ENCODE measurements at places on chromosomes 11 and 22.

- DNase-seq = no peak
Observed at GRCh38 chr11:119560961-119561360, 138.0 kb upstream of the THY1 start.

- no peak for DNase-seq
Observed at GRCh38 chr22:37639771-37640590, 512 bp downstream of the SH3BP1 start.

- DNase-seq = no peak
Observed at GRCh38 chr11:126347751-126348668, 7.5 kb upstream of the ST3GAL4 start.

DNA sequence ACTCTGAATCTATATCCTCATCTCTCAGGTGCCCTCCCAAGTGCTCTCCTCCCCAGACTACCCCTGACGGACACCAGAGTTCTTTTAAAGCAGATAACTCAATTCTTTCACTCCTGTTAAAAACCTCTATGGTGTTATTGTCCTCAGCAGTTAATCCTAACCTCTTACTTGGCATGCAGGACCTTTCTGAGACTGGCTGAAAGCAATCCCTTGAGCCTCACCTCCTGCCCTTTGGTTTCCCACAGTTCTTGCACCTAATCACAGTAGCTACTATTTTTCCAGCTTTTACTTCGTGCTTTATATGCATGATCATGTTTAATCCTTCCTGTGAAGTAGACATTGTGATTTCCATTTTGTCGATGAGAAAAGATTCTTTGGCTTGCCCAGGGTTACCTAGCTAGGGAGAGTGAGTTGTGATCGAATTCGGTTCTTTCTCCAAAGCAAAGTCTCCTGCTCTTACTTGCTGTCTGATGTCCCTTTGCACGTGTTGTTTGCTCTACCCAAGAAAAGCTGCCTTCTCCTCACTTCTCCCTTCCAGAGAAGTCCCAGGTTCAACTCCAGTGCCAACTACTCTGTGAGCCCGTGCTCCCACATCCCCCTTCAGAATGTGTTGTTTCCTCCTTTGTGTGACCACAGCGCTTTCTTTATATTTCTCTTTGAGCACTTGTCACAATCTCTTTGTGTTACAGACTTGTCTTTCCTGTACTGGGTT is 2.1 kb downstream of the UBE2L3 start:
- DNase-seq = no peak

DNA sequence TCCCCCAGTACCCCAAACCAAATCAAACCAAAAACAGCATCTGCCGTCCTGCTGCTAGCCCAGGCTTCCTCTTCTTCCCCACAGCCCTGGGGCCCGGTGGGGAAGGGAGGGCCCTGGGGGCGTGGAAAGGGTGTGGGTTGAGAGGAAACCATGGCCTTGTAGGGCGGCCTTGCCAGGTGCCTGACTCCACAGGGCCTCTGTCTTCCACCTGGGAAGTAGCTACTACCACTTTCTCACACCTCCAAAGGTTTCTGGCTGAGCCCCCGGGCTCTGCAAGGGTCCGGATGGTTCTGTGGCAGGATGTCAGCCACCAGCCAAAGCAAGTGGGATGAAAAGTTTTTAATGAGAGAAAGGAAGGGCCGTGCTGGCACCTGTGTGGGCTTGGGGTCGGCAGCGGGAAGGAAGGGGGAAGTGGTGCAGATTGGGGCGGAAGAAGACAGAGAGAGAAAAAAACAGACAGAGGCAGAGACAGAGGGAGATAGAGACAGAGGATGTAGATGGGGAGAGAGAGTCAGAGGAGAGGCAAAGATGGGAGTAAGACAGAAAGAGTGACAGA is 10.5 kb downstream of the TPST2 start:
- no peak for DNase-seq

DNA sequence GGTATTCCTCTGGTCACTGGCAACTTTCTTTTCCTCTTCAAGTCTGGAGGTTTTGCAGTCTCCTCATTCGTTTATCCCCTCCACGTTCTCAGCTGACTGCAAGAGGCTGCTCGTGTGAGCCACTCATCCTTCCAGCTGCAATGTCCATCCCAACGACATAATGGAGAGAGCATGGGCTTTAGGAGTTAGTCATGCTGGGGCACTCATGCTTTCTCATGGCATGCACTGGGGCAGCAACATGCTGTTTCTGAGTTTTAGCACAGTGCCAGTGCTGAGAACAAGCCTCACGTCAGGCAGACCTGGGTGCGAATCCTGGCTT is 7.1 kb downstream of the DCPS start:
- no peak for DNase-seq

- DNase-seq = no peak
Observed at GRCh38 chr11:73344191-73344607, 32.0 kb upstream of the RELT start.

DNA sequence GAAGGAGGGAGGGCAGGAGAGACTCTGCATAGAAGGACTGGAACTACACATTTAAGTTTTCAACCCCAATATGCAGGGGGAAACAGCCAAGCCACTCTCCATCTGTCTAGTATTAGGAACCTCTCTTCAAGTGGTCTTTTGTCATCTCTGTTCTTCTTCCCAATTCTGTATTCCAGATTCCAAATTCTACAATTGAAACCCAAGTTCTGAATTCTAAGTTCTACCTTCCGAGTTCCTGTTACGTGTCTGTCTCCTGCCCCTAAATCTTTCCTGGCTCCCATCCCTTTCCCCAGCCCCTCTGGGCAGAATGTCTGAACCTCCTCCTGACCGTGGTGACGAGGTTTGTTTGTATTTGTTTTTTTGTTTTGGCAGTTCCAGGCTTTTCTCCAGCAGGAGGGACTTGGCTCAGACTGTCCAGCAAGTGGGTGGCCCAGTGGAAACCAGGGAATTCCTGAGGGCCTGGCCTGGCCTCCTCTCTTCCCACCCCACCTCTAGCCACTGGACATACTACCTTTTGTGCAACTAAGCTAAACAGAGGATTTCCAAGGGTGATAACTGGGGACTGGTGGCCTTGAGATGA is 1.6 kb upstream of the THOC5 start:
- no peak for DNase-seq

GRCh38 chr11:67054346-67054835 is 2.3 kb upstream of the RHOD start:
- DNase-seq = no peak

DNA sequence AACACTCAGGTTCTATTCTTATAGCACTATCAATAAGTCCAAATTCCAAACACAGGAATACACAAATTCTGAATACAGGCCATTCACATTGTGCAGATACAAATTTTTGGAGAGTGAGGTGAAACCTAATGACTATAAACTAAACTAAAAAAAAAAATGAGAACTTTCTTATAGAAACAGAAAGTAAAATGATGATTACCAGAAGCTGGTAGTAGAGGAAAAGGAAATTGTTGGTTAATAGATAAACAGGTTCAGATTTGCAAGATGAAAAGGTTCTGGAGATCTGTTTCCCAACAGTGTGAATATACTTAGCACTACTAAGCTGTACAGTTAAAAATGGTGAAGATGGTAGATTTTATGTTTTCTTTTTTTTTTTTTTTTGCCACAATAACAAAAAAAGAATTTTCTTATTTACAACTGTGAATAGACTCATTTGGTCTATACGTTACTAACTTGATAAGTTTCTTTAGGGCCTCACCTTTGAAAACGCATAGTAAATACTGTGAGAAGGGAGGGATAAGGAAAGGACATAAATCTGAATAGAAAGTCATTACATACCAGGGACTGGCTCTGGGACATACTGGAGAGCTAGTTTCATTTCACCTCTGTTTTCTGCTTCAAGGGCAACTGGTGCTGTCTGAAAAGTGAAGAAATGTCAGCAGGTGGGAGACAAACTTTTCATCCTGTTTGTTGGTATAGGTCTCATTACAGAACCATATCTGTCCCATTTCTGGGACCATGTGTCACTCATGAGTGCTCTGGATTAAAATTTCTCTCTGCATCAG is 14.2 kb upstream of the CCDC89 start:
- no peak for DNase-seq

GRCh38 chr11:69511358-69512055 is 30.0 kb downstream of the LINC01488 start:
- DNase-seq = no peak

- DNase-seq = no peak
Observed at GRCh38 chr11:44787981-44788380, 61.2 kb downstream of the TSPAN18 start.

GRCh38 chr11:62186195-62186594 is 3.8 kb upstream of the SCGB1D1 start:
- no peak for DNase-seq

DNA sequence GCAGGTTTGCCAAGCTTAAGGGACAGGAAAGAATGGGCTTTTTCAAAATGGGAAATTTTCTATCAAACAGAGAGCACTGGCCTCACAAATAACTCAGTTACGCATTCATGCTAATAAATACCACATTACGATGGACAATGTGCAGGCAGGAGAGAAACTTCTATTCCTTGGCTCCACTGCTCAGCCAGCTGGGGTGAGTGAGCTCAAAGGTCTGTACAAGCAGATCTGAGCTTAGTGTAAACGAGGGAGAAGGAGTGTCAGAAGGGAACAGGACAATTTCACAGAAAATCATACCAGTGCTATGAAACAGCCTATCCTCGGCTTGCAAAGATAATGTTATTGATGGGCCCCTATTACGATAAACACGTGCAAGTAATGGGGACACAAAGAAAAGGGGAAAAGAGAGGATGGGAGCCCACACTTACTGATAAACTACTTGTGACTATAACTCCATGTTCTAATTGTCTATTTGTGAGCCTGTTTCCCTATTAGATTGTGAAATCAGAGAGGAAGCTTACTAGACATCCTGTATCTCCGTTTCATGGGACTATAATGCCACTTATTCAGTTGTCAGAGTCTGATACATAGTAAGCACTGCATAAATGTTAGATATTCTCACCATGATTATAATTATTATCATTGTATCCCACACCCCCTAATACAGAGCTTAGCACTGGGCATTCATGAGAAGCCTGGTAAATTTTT is 46.3 kb downstream of the AMOTL1 start:
- DNase-seq = no peak

DNA sequence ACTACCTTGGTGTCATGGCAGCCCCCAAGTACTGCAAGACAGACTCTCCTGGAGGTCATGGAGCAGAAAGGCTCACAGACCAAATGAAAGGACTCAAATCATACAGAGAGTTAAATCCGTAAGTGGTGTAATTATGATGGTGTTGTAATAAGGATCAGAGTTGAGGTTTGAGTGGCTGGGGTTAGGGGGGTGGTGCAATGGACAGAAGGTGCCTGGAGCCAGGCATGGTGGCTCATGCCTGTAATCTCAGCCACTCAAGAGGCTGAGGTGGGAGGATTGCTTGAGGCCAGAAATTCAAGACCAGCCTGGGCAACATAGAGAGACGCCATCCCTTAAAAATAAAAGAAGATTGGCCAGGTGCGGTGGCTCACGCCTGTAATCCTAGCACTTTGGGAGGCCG is 18.7 kb downstream of the ART5 start:
- DNase-seq = no peak

- no peak for DNase-seq
Observed at GRCh38 chr22:30392661-30393321, 4.0 kb upstream of the SEC14L2 start.

DNA sequence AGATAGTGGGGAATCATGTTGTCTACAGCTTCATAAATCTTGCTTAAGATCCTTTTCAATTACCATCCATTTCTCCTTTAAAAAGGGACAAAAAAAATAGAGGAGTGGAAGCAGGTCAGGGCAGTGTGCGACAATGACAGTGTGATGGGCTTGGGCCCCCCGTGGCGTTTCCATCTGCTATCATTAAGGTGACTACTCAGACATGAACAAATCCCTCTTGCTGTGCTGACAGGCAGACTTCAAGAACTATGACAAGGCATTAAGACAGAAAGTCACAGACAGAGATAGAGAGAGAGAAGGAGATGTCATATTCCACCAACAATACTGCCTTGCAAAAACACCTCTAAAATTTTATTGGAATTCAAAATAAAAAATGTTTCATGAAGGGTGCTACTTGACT is 263.2 kb downstream of the DCDC1 start:
- no peak for DNase-seq

- DNase-seq = no peak
Observed at GRCh38 chr11:14044916-14045315, 82.4 kb downstream of the SPON1 start.

GRCh38 chr11:34139346-34139745 is 33.9 kb downstream of the NAT10 start:
- no peak for DNase-seq

DNA sequence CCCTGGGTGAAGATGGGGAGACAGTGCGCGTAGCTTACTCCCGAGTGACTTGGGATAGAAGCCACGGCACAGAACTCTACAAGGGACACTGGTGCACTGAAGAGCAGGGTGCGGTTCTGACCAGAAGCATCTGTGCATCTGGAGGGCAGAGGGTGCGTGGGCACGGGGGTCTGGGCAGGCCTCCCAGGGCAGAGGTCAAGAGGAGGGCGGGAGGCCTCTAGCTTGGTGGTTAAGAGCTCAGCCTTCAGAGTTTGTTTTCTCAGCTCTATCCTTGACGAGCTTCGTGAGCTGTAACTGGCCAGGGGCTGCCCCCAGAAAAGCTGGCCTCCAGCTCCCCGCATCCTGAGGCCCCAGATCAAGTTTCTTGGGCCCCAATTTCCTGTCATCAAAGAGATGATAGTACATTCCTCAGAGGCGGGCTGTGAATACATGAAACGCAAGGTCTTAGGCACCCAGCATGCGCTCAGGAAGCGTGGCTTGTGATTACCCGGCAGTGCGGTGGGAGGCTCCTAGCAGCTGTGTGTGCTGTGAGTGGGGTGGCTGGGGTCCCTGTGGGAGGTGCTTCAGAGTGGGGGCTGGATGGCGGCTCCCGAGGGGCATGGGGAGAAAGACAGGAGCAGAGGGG is 6.0 kb upstream of the BID start:
- DNase-seq = no peak

GRCh38 chr22:46596032-46596441 is 24.1 kb upstream of the GRAMD4 start:
- DNase-seq = no peak

GRCh38 chr22:35950262-35950661 is 78.4 kb downstream of the RBFOX2 start:
- DNase-seq = no peak

- no peak for DNase-seq
Observed at GRCh38 chr11:116736763-116737162, 36.0 kb downstream of the BUD13 start.

DNA sequence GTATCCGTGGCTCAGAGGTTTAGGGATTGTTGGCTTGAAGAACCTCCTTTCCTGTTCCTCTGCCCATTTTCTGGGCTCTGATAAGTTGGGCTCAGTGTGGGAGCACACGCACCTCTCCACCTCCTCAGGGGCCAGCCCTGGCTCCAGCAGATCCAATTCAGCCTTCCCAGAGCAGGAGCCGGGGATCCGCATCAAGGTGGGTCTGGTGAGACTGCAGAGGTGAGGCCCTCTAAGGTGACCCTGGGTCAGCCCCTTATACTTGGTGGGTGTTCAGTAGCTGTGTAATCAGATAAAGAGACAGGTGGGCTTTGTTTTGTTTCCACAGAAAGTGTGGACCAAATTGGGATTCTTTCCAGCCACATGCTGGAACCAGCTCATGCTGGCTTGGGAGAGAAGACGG is 1466.0 kb downstream of the TBC1D22A start:
- no peak for DNase-seq

- DNase-seq = no peak
Observed at GRCh38 chr11:102680945-102681344, 24.6 kb downstream of the MMP27 start.

All from NCI-H187 (cell line).